T follicular helper cell (primary cell): ENCODE measurements at places on chromosomes 1 and 21.

- DNase-seq, result no peak
Observed at GRCh38 chr1:113123737-113124136, 50.7 kb downstream of the LRIG2 start.

DNA sequence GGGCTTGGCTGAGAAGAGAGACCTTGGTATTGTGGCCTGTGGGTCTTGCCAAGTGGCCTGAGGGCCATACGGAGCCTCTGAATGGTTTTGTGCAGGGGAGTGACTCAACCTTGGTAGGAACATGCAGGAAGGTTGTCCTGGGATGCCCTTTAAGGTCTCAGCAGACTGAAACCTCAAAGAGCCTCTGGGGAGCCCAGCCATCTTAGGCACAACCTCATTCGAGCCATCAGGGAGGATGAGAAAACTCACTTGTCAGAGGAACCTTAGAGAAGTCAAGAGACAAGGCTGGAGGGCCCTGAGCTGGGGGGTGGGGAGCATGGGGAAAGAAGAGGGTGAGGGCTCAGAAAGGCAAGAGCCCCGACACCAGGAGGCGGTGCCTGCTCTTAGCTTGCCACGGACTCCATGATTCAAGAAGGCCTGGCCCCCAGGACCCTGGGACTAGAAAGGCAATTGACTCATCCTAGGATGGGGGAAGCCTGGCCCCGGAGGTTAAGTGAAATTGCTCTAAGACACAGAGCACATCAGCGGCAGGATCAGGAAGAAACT, 13.0 kb downstream of the IFI6 start:
- DNase-seq, result no peak

- no peak for DNase-seq
Observed at GRCh38 chr1:200228081-200228480, 181.8 kb downstream of the ZNF281 start.

- DNase-seq, result no peak
Observed at GRCh38 chr1:64421377-64421776, 48.6 kb upstream of the CACHD1 start.

DNA sequence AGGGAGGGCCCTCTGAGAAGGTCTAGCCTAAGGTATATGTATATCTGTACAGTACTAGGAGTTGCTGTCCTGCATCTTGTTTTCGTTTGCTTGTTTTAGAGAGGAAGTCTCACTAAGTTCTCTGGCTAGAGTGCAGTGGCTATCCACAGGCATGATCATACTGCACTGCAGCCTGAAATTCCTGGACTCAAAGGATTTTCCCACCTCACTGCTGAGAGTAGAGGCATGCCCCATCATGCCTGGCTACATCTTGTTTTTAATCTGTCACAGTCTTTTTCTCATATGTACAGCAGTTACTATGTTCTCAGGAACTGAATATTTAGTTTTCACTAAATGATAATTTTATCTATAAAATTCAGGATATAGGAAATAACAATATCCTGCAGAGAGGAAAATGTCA, 15.3 kb upstream of the PYHIN1 start:
- DNase-seq, result no peak

DNA sequence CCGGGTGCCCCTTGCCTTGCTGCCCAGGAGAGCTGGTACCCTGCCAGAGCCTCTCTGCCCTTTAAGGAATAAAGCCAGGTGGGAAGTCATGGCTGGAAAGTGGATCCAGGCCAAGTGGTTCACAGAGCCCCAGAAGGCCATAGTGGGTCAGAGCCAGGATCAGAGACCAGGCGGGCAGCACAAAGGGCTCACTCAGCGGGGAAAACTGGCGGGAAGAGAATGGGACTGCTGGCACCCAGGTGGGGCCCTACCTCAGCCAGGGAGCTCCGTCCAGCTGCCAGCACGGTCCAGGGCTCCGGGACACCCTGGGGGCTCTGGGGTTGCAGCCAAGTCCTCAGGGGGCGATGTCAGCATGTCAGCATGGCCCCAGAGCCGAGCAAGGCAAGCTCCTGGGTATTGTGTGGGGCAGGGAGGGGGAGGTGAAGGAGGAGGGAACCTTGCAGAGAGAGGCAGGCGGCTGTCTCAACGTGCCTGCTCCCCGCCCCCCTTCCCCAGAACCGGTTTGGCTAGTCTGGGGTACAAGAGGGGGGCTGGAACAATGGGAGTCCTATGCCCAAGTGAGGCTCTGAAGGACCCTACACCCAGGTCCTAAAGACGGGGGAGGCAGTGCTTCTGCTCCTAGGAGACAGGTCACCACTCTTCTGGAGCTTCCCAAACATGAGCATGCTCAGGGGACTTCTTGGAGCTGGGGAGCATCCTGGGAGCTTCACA, at the start of gene ARHGEF19:
Gene ARHGEF19 (minus strand): TSS at position 402 of the 711 bp plus-strand sequence. CDS start 3,598 bp downstream, outside the sequence.
- DNase-seq, result no peak

DNA sequence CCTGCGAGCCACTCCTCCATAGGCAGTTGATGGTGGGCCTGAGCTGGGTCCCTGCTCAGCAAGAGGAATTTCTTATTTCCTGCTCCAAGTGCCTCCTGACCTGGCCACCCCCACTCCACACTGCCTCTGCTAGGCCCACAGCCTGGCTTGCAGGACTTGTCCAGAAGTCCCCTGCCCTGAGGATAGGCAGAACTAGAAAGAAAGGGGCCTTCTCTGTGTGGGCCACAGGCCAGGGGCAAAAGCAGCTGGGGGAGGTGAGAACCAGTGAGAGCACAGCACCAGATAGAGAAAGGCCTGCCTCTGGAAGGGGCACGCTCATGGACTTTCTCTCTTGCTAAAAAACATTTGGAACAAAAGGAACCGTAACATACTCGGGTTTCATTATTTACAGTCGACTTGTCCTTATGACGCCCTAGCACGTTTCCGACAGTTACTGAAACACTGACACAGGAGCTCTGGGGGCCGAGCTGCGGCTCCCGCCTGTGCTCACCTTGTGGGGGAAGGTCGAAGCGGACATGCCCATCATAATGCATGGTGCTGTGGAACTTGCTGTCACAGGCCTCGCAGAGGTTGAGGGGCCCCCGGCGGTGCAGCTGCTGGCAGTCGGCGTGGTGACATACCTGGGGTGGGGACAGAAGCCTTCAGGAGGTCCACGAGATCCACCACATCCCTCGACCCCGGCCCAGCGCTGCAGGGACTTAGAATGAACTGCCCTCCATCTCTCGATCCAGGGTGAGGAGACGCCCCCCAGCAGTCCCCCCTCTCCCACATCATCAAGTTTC, 11.3 kb upstream of the TNFRSF25 start:
- no peak for DNase-seq

DNA sequence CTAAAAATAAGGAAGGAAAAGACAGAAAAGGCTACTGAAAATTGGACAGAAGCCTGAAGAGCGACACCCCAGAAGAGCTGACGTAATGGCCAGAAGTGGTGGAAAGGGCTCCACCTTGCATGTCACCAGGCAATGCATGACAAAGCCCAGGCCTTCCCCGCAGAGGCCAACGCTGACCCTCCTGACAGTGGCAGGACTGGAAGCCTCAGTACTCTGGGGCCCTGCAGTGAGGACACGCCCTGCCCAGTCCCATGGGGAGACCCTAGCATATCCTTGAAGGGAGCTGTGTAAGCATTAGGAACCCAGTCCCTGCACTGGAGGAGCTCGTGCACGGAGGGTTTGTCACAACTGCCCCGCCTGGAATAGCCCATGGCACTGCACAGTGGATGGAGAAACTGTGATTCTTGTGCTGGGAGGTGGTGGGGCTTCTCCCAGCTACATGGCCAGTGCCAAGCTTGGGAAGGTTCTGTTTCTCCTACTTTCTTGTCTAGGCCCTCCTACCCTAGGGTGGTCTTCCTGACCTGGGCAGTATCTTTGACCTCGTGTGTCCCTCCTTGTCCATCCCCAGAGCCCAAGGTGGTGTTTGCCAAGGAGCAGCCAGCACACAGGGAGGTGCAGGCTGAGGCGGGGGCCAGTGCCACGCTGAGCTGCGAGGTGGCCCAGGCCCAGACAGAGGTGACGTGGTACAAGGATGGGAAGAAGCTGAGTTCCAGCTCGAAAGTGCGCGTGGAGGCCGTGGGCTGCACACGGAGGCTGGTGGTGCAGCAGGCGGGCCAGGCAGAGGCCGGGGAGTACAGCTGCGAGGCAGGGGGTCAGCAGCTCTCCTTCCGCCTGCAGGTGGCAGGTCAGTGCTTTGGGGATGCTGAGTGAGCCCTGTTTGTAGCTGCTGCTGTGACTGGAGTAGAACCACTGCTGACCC, 60.4 kb downstream of the OBSCN start:
- DNase-seq, result no peak

- no peak for DNase-seq
Observed at GRCh38 chr1:43883321-43883720, 50.3 kb upstream of the ARTN start.

- no peak for DNase-seq
Observed at GRCh38 chr1:29488794-29489311, 252.5 kb downstream of the PTPRU start.

DNA sequence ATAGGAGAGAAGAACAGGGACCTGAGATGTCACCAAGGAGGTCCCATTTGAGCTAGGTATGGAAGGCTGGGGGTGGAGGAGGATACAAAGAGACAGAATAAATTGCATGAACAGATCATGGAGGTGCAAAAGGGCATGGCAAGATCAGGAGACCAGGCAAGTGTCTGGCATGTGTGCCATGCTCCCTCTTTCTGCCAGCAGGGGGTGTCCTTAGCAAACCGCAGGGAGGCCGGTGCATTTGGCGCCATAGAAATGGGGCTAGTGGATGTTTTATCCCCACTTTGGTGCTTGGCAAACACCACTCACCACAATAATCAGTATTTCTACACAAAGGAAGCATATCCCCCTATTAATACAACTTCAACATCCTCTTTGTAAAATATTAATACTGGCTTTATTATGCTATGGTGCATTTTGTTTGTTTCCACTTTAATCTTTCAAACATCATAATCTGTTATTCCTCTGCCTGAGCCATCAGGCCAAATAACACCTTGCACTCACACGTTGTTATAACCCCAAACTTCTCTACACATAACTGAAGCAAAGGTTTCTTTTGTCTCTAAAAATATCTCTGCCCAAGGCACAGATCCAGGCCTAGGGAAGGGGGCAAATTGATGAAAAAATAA, 25.9 kb downstream of the S100A6 start:
- peak; percentile 39 for DNase-seq

DNA sequence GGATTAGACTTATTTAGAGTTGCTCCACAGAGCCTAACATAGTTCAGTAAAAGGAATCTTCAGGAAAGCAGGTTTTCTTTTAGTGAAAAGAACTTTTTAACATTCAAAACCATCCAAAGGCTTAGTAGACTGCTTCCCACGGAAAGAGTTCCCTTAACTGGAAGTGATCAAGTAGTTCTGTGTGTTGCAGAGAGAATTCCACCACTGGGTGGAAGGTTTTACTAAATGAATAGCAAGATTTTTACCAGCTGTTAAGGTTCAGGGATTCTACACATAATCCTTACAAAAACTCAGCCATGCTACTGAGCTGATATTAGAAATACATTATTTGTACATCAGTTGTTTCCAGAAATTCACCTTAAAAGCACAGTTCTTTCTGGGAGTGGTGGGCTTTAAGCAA, 119.7 kb downstream of the GDAP2 start:
- no peak for DNase-seq

DNA sequence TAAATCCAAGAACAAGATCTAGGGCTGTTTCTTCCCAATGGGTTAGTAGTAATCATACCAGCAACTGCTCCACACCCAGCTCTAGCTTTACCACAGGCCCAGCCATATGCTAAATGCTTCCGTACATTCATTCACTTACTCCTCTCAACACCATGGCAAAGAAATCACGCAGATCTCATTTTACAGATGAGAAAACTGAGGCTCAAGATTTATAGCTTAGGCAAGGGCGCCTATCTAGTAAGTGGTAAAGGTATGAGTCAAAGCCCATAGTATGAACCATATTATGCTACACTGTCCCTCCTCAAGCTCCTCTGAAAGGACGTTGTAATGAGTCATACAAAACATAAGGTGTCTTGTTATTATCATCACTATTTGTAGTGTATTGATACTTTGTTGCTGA, 82.2 kb downstream of the NIBAN1 start:
- no peak for DNase-seq

- DNase-seq, result no peak
Observed at GRCh38 chr1:155890251-155890650, 20.9 kb downstream of the RIT1 start.

DNA sequence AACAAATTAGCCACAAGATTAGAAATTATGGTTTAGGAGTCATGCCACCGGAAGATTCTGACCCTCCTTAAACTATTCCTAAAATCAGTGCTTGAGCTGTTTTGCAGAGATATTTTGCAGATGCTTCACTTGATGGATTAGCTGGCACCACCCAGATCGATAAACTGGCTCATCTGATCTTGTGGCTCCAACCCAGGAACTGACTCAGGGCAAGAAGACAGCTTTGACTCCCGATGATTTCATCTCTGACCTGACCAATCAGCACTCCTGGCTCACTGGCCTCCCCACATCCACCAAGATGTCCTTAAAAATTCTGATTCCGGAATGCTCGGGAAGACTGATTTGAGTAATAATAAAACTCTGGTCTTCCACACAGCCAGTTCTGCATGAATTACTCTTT, 221.6 kb downstream of the RHOU start:
- no peak for DNase-seq

- no peak for DNase-seq
Observed at GRCh38 chr1:39398278-39399021, 93.0 kb upstream of the BMP8A start.

DNA sequence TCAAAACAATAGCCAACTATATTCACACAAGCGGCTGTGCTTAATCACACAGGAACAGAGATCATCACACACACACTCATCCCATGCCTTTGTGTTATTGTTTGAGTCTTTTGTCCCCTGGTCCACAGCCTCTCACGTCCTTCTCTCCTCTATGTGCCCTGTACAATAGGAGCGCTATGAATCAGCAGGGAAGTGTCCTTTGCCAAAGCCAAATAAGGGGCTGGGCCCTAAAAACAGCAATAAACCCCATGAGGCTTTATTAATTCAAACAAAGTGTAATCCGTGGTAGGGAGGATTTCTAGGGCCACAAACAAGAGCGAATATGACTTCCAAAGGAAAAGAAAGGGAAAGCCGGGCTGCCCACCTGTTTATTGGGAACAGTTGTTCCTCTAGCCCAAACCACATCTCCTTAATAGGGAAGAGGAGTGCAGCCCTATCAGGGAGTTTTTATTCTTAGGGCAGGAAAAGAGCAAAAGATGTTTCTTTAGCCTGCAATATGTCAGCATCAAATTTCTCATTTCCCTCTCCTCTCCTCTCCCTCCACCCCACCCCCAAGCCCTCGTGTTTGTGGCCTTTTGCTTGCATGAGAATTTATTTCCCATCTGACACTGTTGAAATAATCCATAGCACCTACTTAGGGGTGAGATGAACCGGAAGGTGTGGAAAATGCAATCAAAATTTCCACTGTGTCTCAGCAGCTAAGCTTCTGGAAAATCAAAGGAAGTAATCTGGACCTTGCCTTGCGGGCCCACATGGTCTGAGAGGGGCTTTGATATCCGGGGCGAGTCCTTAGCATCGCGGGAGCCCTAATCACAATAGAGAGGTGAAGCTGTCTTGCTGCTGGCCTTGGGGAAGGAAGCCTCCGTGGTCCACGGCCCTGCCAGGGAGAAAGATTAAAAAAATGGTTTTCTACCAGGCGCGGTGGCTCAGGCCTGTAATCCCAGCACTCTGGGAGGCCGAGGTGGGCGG, 45.3 kb upstream of the ITPKB start:
- DNase-seq, result no peak

- no peak for DNase-seq
Observed at GRCh38 chr1:230694991-230695390, 18.9 kb downstream of the AGT start.

GRCh38 chr1:58465825-58466629, 80.5 kb downstream of the OMA1 start:
- no peak for DNase-seq
